Left forelimb (tissue), 1 donor: ENCODE measurements at places on chromosomes 5 and 9.

GRCh38 chr9:72907421-72907820 is 45.4 kb downstream of the ALDH1A1 start:
- no peak for DNase-seq

DNA sequence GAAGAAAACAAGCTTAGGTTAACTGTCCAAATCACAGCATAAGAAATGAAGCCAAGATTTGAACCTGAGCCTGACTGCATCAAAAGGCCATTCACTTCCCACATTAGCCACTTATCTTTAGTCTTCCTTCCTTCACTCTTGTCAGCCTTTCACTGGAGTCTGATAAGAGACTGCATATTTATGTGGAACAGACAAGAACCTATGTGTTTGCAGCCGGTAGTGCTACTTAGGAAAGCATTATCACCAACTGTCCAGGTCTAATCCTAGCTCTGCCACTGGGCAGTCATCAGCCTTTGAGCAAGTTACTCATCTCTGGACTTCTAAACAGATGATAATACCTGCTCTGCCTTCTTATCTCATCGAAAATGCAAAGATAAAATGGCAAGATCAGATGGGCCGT is 12.1 kb upstream of the ATP6V0E1 start:
- no peak for DNase-seq

- DNase-seq: no peak
Measured at GRCh38 chr5:175257128-175257846, 186.7 kb downstream of the DRD1 start.

- no peak for DNase-seq
Measured at GRCh38 chr9:93172666-93173364, 11.1 kb upstream of the WNK2 start.

GRCh38 chr5:45279109-45279508 is 417.1 kb downstream of the HCN1 start:
- no peak for DNase-seq

- DNase-seq: no peak
Measured at GRCh38 chr5:150438873-150439546, 10.5 kb downstream of the RPS14 start.

GRCh38 chr5:125837866-125838265 is 585.3 kb upstream of the GRAMD2B start:
- no peak for DNase-seq

GRCh38 chr5:138180183-138180782 is 1.4 kb downstream of the KIF20A start:
- no peak for DNase-seq

DNA sequence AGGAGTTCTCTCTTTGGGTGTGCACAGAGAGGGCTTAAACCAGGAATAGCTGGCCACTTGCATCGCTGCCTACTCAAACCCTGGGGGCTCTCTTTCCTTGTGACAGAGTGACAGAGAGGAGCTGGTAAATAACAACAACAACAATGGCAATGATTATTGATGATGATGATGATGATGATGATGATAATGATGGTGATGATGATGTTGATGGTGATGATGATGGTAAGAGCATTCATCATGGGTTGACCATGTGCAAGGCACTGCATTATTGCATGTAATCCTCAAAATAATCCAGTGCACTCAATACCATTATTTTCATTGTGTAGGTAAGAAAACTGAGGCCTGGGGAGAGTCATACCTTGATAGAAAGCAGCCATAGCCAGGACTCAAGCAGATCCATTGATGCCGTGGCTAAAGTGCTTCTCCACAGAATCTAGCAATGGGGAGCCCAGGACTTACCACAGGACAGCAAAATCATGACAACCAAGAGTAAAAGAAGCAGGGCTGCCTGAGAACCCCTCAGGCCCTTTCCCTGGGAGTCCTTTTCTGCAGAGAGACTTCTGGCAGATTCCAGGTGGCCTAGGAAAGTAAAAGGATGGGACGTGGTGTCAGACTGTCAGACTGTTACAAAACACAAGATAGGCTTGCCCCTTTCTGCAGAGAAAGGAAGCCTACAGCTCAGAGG is 4.8 kb downstream of the FOXI1 start:
- no peak for DNase-seq

GRCh38 chr9:76037587-76038225 is 147.2 kb downstream of the PCSK5 start:
- no peak for DNase-seq

DNA sequence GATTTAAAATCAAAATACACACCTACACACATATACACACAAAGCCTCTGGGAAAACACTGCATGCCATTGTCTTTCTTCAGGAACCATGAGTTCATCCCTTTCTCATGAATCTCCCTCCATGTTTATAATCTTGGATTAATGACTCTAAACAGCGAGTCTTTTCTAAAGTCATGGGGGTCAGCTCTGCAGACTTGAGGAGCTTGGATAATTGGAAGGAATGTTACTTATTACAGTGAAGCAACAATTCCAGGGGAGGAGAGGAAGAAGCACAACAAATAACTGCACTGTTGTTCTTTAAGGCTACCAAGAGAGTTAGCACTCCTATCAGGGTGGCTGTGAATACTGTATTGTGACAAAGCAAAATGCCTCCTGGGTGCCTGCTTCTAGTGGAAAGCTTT is 444.7 kb downstream of the ANXA1 start:
- DNase-seq: no peak

- no peak for DNase-seq
Measured at GRCh38 chr9:78064075-78064474, 32.5 kb upstream of the GNAQ start.

DNA sequence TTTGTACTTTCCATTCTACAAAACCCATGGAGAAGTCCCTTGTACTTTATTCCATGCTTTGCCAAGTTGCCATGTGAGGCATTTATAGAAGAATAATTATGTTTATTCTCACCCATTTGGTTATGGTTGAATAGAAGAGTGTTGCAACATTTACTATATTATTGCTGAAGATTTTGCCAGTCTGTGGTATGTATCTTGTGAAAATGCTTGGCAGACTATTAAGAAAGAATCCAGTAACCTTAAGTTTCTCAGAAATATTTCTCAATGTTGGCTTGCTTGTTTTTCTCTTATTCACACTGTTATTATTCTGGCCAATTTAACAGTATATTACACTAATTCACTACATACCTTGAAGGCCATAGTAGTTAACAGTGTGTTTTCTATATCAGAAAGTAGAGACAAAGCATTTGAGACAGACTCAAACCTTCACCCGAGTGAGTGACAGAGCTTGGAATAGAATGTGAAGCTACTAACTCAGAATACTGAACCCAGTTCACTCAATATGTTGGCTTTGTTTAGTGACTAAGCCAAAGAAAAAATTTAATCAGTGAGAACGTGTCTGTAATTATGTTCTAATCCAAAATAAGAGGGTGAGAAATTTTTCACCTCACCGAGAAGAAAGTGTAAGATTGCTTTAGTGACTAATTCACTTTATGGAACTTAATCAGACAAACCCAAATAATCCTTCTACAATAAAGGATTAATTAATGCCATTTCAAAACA is 184.4 kb downstream of the CWC27 start:
- no peak for DNase-seq

- DNase-seq: peak; percentile 75
Measured at GRCh38 chr9:131739133-131739958, 530 bp downstream of the RAPGEF1 start.

DNA sequence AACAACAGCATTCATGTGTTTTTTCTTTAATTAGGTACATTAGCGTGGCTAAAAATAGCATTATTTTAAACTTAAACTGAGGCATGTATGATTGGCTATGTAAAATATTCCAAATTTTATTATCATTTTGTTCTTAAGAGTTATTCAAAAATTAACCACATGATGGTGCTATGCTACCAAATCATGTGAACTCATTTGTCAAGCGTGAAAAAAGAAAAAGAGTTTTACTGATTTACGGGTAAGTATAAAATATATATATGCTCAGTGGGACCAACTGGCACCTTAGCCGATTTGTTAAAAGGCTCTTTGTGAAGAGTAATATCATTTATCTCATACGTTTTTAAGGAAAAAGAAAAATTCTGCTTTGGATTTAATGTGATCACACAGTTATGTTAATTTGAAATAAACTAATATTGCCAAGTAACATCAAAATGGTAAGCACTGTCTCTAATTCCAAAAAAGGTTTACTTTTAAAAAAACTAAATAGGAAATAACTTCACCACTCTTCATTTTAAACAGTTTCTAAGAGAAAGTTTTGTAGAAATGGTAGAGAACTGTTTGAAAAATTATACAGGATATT is 1042.3 kb downstream of the CDH12 start:
- DNase-seq: no peak

DNA sequence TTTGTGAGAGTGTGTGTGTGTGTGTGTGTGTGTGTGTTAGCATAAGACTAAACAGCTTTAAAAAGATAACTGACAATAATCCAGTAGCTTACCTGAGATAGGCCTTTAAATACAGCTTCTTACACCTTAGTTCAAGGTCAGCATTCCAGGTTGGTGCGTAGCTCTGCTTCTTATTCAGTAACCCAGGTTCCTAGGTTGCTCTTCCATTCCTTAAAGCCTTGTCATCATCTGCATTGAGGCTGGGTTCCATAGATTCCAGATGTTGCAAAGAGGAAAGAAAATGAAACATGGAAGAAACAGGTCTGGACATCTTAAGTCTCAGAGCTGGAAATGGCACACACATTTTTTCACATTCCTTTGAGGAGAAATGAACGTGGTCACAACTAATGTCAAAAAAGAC is 53.9 kb upstream of the CAMK4 start:
- no peak for DNase-seq

- DNase-seq: no peak
Measured at GRCh38 chr9:137435381-137435891, 5.7 kb downstream of the ENTPD8 start.

DNA sequence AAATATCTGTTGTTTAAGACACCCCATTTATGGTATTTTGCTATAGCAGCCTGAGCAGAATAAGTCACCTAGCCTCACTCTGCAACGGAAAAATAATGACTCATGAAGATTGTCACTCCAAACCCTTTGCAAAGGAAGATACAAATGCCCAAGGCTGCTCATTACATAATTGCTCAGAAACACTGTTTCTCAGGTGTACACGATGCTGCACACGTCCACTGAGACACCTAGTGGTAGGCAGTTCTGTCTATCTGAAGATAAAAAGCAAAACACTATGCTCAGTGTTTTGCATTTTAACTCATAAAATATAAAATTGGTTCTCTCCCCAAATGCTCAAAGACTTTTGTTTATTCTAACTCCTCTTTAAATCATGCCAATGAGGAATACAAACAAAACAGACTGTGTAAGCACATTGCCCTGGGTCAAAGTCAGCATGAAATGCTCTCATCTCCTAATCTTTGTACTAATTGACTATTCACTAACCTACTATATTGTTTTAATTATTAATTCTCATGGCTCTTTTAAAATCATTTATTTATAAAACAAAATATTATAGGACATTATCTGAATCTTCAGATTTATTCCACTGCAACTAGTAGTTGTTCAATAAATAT is 7.7 kb upstream of the TSLP start:
- no peak for DNase-seq

DNA sequence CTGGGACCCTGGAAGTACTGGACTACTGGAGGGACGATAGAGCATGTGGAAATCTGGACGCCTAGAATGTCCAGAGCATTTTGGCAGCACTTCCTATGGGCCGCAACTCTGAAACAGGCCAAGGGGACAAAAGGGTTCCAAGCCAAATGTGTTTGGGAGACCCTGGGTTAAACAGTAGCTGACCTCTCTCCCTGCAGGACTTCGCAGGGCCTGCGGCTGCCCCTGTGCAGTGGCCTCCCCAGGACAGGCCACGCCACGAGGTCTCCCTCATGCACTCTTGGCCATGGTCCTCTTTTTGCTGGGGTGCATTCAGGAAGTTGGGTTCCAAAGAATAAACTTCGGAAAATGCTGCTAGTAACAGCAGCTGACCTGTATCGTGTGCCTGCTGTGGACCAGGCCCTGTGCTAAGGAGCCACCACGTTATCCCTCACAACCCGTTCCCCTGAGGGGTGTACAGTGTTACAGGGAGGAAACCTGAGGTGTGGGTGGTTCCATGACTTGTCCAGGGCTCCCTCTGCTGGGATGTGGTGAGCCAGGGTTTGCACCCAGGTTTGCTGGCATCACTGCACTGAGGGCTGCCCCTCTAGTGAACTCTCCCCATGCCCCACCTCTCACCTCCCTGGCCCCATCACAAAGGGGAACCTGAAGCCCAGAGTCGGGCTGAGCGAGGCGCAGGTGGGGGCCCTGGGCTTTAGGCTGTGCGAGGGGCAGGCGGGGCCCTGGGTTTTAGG is 79.4 kb downstream of the AMBP start:
- peak; percentile 65 for DNase-seq

DNA sequence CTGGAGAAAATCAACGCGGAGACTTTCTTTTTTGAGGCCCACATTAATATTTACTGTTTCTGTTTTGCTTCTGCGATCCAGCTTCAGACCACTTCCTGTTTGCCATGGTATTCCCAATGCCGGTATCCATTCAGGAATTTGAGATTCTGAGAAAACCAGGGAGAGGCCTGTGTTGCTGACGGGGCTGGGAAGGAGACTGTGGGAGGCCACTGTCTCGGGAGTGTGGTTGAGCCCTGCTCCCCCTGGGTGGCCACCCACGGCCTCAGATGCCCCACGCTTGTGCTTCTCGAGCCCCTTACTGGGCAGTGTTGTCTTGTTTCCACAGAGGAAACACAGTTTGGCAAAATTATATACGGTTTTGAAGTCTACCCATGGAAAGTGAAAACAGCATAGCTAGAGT is 403.6 kb upstream of the IRX2 start:
- DNase-seq: no peak

GRCh38 chr5:95949810-95950209 is 11.8 kb downstream of the ELL2 start:
- DNase-seq: no peak

DNA sequence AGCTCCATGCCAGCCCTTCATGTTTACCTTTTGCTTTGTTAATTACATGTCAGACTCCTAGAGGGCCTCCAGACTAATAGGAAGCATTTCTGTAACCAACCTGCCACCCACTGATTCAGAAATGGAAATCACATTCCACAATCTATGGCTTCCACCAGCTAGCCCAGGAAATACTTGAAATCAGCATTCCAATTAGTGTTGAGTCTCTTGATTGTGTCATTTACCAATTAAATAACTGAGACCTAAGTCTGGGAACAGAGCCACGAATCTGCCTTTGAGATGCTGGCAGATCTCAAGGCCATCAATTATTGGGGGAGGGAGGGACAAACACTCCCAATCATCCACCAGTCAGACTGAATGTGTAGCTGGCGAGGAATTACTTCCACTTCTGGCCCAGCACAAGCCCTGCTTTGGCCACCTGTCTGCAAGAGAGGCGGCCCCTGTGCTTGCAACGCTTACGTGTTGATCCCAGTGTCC is 27.4 kb upstream of the SAP30L start:
- no peak for DNase-seq

DNA sequence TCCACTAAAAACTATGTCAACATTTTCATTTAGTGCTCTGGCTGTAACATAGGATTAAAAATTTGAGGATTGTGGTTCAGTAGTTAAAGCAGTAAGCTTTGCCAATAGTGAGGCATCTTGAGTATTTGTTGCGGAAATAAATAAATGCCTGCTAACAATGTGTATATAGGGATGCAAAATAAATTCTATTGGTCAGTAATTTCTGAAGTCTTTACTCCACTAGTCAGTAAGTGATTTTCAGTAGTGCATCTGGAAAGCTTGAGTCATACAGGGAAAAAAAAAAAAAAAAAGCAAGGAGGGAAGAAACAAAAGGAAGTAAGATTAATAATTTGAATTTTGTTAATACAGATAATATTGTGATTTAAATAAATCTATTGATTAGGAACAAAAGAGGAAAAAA is 21.0 kb downstream of the NIPBL start:
- no peak for DNase-seq

- no peak for DNase-seq
Measured at GRCh38 chr9:96457266-96457665, 7.3 kb downstream of the HABP4 start.
